ENCODE measurements at places on chromosomes 12 and 14.

DNA sequence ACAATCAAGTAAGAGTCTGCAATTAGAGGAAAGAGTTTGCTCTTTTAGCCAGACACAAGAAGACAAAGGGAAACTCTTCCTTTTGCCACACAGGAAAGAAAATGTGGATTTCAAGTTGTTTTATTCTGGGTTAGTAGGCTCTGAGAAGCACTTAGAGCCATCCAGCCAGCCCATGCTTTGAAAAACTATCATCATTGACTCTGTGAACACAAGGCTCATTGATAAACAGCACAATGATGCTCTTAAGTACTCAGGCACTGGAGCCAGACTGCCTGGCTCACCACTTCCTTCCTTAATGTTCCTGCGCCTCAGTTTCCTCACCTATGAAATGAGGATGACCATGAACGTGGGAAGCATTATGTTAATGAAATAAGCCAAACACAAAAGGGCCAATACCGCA lies 150.2 kb upstream of the EEA1 start:
- ATAC-seq: no peak

- no peak for ATAC-seq
Measured at GRCh38 chr12:111203446-111203845, 165.4 kb downstream of the PHETA1 start.

GRCh38 chr12:130331146-130331545 lies 6.5 kb upstream of the PIWIL1 start:
- ATAC-seq: no peak

DNA sequence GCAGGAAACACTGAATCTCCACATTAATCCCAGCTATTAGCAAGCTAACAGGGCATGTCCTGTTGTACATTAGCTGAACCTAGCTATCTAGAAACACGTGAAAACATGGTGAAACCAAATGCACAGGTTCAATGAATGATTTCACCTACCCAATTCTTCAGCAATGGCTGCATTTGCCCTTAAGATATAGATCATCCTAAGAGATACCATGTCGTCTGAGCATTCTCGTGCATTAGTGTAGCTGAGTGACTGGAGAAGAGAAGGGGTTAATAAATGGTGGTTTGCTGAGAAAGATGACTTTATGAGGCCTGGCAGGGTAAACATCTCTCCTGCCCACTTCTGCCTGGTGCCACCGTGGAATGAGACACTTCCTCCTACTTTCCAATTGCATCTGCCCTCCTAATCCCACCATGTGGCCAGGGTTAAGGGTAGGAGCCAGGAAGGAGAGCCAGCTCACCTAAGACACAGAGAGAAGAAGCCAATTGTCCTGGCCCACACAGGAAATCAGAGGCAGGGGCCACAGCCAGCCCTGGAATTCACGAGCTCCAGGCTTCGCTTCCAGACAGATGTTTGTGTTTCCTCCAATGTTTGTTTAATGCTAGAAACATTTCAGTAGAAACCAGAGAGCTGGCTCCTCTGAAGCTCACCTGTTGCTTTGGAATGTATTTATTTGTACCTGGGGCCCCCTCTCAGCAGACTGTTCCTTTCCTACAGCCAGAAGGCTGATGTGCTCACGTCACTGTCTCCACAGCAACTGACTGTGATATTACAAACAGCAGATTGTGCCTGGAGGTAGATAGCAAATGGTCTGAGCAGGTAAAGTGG lies 126.0 kb upstream of the PARP11 start:
- ATAC-seq: no peak

- ATAC-seq: no peak
Measured at GRCh38 chr14:34883954-34884353, 8.8 kb upstream of the BAZ1A start.

DNA sequence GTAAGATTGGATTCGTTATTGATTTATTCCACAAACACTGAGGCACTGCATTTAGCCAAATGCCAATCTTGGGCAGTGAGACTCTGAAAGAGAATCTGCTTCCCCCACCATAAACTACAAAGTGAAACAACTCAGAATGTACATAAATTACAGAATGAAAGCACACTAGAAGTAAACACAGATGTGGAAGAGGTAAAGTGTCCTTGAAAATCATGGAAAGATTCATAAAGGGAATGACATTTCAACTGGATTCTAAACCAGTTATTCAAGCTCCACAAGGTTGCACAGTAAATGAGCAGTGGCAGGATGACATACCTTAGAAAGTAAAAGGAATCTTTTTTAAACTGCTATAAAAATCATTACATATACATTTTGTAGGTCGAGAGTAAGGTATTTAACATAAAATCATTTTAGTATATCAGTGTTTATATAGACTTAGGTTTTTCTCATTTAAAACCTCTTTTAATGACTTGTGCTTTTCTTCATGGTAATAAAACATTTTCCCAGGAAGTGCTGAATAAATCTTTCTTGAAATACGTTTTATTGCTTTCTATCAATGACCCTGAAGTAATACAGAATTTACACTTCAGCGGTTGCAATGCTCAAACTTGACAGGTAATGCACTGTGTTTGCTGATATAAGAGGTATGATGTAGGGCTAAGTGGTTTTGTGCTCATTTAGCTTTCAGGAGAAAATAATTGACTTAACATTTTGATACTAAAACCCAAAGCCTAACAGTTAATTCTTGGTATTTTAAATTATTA lies 270.6 kb downstream of the NAV3 start:
- ATAC-seq: no peak

DNA sequence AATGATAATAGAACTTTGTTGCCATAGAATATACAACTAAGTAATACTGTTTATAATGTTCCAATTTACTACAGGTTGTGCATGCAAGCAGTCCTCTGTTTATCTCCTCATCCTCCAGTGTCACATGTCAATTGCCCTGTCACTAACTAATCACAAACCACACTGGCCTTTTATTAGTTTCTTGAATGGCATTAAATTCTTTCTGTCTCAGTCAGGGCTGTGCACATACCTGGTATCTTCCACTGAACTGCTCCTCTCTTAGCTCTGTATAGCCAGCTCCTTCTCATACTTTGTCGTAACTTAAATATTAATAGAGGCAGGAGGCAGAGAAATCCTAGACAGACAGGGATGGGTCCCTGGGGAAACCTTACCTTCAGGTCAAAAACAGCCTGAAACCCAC lies 24.0 kb downstream of the GABARAPL1 start:
- ATAC-seq: no peak

- ATAC-seq: no peak
Measured at GRCh38 chr12:79174626-79175025, 310.1 kb downstream of the SYT1 start.

- no peak for ATAC-seq
Measured at GRCh38 chr12:93686572-93687356, 9.6 kb downstream of the CRADD start.

- no peak for ATAC-seq
Measured at GRCh38 chr12:119363490-119363889, 29.0 kb downstream of the CCDC60 start.

DNA sequence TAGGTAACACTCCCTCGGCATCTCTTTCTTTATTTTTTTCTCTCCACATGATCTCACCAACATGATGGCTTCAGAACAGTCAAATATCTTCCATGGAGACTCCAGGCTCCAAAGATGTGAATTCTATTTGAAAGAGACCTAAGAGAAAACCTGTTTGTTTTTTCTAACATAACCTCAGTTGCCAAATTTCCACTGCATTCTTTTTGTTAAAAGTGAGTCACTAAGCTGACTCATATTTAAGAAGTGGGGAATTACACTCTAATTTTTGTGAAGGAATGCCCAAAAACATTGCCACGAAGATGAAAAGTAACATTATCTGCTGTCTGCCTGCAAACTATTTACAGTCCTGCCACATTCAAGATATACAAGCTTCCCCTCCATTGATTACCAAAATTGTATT lies 1337.6 kb downstream of the LRFN5 start:
- no peak for ATAC-seq

- ATAC-seq: no peak
Measured at GRCh38 chr14:74223016-74223415, 16.2 kb upstream of the VSX2 start.

DNA sequence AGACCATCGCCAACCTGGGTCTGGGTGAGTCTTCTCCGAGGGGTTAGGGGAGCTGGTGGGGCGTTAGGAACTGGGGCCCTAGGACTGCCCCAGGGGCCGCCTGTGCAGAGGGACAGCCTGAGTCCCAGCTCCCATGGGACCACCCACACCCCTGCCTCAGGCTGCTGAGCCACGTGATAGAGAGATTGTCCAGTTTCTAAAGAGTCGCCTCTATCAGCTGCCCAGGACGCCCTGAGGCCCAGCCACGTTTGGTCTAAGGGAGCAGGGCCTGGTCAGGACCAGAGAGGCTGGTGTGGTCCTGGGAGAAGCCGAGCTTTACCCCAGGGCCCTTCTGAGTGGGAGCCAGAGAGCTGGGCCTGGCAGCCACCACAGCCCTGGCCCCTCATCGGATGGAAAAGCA lies 107.1 kb downstream of the LGMN start:
- ATAC-seq: no peak

- ATAC-seq: no peak
Measured at GRCh38 chr14:91255026-91255695, 10.7 kb upstream of the GPR68 start.

DNA sequence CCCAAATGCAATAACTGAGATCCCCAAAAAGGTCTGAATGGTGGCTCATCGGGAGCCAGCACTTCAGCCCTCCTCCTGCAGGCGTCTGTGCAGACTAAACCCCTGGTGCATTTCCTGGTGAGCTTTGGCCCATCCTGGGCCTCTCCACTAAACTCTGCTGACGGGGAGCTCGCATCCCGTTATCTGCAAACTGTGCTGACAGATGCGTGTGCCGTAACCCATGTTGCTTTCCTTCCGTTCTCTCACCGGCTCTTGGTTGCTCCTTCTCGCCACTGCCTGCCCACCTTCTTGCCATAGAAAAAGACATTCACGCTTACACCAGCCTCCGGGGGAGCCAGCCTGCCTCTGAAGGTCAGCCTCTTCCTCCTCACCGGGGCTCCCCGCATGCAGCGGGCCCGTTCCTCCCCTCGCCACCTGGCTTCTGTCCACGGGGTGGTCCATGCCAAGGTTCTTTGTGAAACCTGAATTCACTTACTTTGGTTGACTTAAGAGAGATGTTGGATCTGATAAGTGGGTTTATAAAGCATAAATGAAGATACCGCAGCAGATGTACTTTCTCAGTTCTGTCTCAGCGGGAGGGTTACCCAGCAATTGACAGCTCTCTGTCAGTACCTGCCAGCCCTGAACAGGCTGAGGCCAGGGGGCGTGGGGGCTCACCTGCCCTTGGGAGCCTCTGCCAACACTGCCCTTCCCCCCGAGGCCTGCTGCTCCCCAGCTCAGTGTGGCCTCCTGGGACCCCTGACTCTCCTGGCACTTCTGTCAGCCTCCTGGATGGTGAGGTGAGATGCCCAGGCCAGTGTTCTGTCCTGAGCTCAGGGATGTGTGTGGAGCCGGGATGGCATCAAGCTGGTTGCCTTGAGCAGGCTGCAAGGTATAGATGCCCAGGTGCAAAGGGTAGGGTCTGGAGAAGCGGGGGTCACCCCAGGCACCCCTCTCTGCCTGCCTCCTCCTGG lies 14.2 kb downstream of the ZFYVE21 start:
- no peak for ATAC-seq

GRCh38 chr12:80829767-80830166 lies 108.0 kb downstream of the LIN7A start:
- no peak for ATAC-seq

DNA sequence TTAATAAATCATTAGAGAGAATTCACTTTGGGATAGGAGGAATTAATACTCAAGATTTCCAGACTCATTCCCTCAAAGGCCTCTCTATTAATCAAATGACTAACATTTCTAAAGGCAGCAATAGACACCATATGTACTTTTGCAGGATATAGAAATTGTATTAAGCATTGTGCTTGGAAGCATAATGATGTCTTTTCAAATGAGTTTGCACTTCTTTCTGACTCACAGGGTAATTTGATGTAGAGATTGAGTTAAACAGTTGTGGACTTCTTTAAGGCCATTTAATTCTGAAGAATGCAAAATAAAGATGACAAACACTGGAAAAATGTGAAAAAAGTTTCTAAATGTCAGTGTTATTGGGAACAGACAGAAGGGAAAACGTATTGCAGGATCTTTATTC lies 63.4 kb upstream of the CSRP2 start:
- ATAC-seq: no peak

- no peak for ATAC-seq
Measured at GRCh38 chr14:66746316-66747006, 238.5 kb downstream of the GPHN start.

DNA sequence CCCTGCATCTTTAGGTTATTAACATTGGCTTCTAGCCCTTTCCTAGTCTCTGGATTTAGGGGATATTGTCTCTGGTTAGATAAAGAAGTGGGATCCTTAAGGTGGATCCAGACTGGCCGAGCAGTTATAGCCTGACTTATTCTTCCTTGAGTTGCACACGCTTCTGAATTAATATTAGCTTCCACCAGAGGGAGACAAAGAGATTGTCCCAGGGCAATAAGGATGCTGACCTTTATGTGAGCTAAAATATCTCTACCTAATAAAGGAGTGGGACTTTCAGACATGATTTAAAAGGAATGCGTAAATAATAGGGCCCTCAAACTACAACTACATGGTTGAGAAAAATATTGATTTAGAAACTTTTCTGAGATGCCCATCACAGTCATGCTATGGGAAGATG lies 139.7 kb downstream of the SLCO1B3 start:
- no peak for ATAC-seq

DNA sequence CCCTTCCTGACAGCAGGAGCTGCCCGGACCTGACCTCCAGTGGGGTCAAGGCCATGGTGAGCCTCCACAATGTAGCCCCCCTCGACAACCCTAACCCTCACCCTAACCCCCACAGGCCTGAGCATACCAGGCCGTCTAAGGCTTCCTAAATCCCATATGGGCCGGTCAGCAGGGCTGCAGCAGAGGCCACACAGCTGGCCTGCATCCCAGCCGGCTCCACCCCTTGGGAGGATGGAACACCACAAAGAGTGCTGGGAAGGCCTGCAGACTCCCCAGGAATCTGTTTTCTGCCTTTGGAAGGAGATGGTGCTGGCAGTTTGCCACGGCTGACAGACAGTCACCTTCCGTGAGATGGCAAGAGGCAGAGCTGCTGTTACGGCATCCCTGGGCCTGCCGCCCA lies 2.8 kb downstream of the TMEM179 start:
- no peak for ATAC-seq

GRCh38 chr12:13144266-13144828 lies 40.9 kb upstream of the GSG1 start:
- peak; percentile 62 for ATAC-seq

GRCh38 chr14:32669391-32669790 lies 269.3 kb upstream of the NPAS3 start:
- ATAC-seq: no peak

DNA sequence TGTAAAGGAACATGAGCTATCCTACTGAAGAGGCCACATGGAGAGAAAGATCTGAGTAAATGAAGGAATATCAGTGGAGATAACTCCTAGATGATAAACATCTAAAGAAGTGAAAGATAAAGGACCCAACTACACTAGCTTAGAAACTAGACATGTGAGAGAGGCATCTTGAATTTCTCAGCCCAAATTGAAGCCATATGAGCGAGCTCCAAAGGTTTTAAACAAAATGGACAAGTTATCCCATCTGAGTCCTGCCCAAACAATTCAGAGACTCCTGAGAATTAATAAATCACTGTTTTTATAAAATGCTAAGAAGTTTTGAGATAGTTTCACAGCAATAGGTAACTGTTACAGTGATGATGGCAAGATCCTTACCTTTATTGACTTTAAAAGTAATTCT lies 438.9 kb downstream of the NAV3 start:
- no peak for ATAC-seq
